ENCODE measurements at places on chromosomes 16 and 17. TPM values are rescaled to one million over a fixed set of nuclear protein-coding genes. Genes with fewer than 3 reads are reported as not detected.

DNA sequence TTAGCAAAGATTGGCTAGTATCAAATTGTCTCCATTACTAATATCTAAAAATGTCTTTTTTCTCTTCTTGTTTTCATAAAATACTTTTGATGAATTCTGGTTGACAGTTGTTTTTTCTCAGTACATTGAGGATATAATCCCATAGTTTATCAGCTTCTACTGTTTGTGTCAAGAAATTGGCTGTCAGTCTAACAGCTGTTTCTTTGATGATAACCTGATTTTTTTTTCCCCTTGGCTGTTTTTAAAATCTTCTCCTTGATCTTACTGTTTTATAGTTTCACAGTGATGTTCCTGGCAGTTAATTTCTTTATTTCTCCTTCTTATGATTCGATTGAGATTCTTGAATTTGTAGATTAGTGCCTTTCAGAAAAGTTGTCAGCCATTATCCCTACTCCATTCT, 315.3 kb upstream of the PMFBP1 start:
- no peaks in the 10 kb centered on the region for H3K36me3 ChIP-seq
- no peak overlapping the region for H3K4me3 ChIP-seq
- H3K4me1 ChIP-seq = no peaks in the 10 kb centered on the region
- no peak for DNase-seq

DNA sequence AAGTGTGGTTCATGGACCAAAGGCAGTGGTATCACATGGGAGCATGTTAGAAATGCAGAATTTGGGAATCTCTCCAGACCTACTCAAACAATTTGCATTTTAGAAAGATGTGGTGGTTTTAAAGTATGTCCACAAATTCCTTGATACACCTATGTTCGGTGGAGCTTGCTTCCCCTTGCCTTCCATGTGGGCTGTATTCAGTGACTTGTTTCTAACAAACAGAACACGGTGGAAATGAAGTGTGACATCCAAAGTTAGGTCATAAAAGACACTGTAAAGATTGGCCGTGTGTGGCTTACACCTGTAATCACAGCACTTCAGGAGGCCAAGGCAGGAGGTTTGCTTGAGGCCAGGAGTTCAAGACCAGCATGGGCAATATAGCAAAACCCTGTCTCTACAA, 16.7 kb downstream of the COQ7 start:
- no peaks in the 10 kb centered on the region for H3K27me3 ChIP-seq
- no peak overlapping the region for H3K27ac ChIP-seq
- peaks cover 9% of the 10 kb centered on the region for H3K4me1 ChIP-seq
- peaks cover 28% of the 10 kb centered on the region for H3K36me3 ChIP-seq

DNA sequence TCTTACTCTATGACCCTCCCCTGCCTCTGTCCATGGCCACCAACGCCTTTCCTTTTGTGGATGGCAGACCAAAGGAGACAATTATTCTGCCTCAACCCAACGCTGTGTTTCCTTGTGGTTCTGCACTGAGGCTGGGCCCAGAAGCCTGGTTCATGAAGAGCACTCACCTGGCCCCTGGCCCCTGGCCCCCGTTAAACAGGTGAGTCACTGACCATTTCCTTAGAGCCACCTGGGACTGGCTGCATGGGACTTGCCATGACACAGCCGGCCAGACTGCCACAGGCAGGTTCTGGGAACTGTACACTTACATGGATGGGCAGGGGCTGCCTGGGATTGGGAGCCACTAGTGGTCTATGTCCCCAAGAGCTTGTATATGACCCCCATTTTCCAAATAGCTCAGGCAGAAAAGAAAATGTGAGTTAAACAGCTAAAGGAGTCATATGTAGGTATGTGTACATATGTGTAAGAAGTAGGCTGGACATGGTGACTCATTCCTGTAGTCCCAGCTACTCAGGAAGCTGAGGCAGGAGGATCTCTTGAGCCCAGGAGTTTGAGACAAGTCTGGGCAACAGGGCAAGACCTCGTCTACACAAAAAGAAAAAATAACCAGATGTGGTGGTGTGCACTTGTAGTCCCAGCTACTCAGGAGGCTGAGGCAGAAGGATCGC, 181.9 kb upstream of the CACNG5 start:
- no peaks in the 10 kb centered on the region for H3K36me3 ChIP-seq
- no peaks in the 10 kb centered on the region for H3K4me1 ChIP-seq
- no peak overlapping the region for H3K4me3 ChIP-seq
- no peaks in the 10 kb centered on the region for H3K27me3 ChIP-seq

DNA sequence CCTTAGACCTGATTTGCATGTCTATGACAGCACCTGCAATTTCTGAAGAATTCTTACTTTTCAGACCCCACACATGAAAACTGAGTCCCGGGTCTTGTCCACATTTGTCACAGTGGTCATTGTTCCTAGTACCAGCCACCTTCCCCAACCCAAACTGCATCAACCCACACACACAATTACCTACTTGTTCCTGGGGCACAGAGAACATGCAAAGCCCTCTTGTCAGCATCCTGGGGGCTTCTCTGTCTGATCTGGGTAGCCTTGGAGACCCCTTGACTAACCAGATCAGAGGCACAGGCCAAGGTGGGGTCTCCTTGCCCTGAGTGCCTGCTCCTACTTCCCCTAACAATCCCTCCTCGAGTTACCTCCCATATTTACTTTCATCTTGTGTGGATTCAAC, 36.7 kb upstream of the PIK3R6 start:
- no peaks in the 10 kb centered on the region for H3K36me3 ChIP-seq
- H3K27me3 ChIP-seq = no peaks in the 10 kb centered on the region
- H3K27ac ChIP-seq = no peak overlapping the region
- H3K4me3 ChIP-seq = no peak overlapping the region
- DNase-seq = no peak

DNA sequence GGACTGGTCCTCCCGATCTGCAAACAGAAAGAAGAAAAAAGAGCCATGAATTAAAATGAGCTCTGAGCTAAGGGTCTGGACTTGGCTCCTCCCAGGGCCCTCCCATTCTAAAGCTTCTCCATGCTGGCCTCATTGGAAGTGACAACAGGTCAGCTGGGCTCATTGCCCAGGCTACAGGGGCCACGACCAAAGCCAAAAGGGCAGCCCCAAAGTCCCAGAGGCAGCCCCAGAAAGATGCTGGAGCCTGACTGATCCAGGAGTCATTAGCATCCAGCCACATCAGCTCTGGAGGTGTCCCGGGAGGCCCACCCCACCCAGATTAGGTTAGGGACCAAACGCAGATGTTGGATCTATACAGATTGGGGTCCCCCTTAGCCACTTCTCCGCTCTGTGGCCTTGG, 58.2 kb downstream of the MYH11 start:
- no peaks in the 10 kb centered on the region for H3K4me1 ChIP-seq
- no peaks in the 10 kb centered on the region for H3K27me3 ChIP-seq
- H3K36me3 ChIP-seq = no peaks in the 10 kb centered on the region

DNA sequence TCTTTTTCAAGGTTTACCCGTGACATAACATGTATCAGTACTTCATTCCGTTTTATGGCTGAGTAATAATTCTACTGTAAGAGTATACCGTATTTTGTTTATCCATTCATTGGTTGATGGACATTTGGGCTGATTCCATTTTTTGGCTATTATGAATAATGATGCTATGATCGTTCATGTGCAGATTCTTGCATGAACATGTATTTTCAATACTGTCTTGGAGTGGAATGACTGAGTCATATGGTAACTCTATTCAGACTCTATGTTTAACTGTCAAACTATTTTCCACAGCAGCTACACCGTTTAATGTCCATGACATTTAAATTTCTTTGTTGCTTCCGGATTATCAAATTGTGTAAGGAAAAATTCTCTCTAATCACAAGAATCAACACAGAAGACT, 17.9 kb downstream of the BFAR start:
- peaks cover 88% of the 10 kb centered on the region for H3K36me3 ChIP-seq
- H3K4me3 ChIP-seq = no peak overlapping the region
- no peaks in the 10 kb centered on the region for H3K27me3 ChIP-seq
- no peaks in the 10 kb centered on the region for H3K4me1 ChIP-seq
- no peak overlapping the region for H3K27ac ChIP-seq

DNA sequence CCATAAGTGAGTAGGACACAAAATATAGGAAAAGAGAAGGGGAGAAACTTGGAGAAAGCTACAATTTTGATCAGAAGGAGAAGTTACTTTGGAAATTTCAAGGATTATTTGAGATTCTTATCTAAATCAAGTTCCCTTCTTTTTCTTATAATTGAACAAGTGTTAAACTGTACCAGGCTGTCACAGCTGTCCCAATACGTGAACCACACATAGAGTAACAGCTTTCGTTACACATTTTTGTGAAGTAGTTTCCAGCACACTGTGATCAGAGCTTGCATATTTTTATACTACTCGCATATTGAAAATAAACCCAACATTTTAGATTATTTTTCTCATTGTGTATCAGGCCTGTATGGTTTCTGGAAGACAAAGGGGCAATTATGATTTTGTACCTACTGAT, 412.8 kb upstream of the PSMD7 start:
- no peaks in the 10 kb centered on the region for H3K4me1 ChIP-seq
- H3K27me3 ChIP-seq = no peaks in the 10 kb centered on the region
- no peak overlapping the region for H3K4me3 ChIP-seq
- no peaks in the 10 kb centered on the region for H3K36me3 ChIP-seq
- DNase-seq = no peak

DNA sequence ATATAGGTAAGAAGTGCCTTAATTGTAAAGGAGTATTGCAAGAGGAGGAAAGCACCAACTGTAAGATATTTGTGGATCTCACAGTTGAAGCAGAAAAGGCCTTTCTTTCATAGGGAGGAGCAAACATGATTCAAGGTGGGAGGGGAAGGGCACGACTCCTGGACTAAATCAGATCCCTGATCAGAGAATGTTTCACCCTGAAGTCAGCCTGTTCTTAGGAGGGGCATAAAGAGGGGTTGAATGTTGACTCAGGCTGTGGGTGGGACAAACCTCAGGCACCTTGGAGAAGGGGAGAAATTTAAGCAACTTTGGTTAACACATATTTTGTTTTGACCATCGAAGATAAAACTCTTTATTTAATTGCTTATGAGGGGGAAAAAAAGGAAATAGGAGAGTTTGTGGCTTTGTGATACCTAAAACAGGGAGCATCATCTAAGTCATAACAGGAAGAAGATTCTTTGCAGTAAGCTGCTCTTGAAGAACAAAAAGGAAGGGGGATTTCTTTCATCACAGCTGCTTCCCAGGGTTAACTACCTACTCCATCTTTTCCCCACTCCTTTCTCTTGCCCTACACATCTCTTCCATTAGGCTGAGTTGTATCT, 158.6 kb upstream of the ZNF267 start:
- no peak overlapping the region for H3K4me3 ChIP-seq
- H3K4me1 ChIP-seq = peaks cover 23% of the 10 kb centered on the region
- DNase-seq = no peak

GRCh38 chr17:17435323-17435722, 41.5 kb upstream of the MED9 start:
- DNase-seq = no peak
- no peak overlapping the region for H3K4me3 ChIP-seq
- H3K27ac ChIP-seq = no peak overlapping the region
- no peaks in the 10 kb centered on the region for H3K4me1 ChIP-seq
- no peaks in the 10 kb centered on the region for H3K36me3 ChIP-seq

DNA sequence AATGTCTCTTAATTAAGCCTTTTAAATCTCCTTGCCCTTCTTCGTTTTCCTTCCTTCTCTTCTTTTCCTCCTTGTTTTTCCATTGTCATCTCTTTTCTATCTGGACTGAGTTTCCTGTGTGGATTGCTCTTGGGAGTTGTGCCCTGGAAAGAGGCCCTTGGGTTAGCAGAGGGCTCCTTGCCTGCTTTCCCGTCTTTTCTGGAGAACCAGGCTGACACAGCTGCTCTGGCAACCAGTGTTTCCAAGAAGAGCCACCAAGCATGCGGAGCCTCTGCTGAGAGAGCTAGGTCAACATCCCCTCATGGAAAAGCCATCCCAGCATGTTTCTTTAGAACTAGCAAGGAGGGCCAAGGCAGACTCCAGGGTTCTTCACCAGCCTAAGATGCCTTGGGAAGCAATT, 75.4 kb downstream of the HLF start:
- no peak overlapping the region for H3K4me3 ChIP-seq
- H3K27me3 ChIP-seq = no peaks in the 10 kb centered on the region
- H3K4me1 ChIP-seq = no peaks in the 10 kb centered on the region
- H3K36me3 ChIP-seq = no peaks in the 10 kb centered on the region
- H3K27ac ChIP-seq = no peak overlapping the region
- no peak for DNase-seq

DNA sequence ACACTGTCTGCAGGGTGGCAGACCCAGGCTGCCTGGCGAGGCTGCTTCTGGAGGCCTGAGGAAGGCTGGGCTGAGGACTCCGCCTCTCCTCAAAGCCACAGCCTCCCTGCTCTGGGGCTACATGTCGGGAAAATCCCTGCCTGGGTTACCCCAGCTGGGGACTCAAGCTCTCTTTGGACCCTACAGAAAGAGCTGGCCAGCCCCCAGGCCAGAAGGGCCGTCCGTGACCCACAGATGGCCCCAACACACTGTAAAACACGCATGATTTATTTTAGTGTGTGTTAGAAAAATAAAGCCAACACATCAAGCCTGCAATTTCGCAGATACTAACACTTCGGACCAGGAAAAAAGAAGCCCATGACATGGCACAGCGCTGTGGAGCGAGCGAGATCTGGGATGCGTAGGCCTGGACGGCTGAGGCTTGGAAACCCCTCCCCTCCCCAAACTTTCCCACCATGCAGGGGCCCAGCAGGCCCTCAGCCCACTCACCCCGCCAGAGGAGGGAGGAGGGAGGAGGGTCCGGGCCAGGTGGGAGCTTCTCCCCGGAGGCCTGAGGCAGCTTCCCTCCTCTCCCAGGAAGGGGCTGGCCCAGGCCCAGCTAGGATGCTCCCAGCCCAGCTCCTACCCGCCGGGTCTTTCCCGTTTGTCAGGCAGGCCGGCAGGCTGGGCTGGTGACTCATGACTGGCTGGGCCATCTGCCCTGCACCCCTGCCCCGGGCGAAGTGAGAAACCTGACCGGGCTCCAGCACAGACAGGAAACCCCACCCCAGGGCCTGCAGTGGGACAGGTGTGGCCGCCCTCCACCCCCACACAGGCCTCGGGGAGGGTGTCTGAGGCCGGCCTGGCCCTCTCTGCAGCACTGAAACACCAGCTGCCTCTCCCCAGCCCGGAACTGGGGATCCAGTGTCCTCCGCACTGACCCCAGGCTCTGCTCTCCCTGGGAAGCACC, 34.1 kb upstream of the SLC38A10 start:
- DNase-seq = no peak
- H3K4me3 ChIP-seq = no peak overlapping the region
- peaks cover 17% of the 10 kb centered on the region for H3K27me3 ChIP-seq

- no peaks in the 10 kb centered on the region for H3K36me3 ChIP-seq
- H3K27ac ChIP-seq = no peak overlapping the region
- H3K4me3 ChIP-seq = no peak overlapping the region
- H3K4me1 ChIP-seq = no peaks in the 10 kb centered on the region
- DNase-seq = no peak
These were observed 97.7 kb downstream of the ZNF18 start for GRCh38 chr17:11899537-11899942.

DNA sequence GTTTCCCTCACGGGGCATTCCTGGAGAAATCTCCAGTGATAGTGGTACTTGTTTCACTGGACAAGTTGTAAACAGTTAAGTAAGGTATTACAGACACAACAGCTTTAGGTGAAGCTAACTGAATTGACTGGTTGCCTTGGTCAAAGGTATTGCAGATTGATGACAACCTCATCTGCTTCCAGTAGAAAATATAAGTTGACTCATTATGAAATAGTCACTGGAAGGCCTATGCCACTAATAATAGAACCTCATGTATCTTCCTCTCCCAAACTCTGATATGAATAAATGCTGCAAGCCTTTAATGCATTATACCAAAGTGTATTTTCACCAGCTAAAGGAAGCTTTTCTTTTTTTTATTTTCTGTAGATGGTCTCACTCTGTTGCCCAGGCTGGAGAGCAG, 44.8 kb downstream of the GLG1 start:
- H3K27me3 ChIP-seq = no peaks in the 10 kb centered on the region
- DNase-seq = no peak

Gene NOG
- not detected for total RNA-seq

Gene CCR7
- total RNA-seq = 31.9 TPM

Gene ZNF19
- total RNA-seq = 9.5 TPM

Gene MYLK3
- 0.49 TPM for total RNA-seq

Gene ALKBH5
- total RNA-seq = 120 TPM

Gene KRT40
- not detected for total RNA-seq
